Stimulated activated CD4-positive, alpha-beta T cell treated with anti-CD3 and anti-CD28 coated beads, Interleukin-2, amount 100 ng/mL, for 4 hours (primary cell): ENCODE measurements at places on chromosomes 13 and 19.
A peak's percentile ranks its signal among the peaks of the same experiment; 100 is the strongest.

DNA sequence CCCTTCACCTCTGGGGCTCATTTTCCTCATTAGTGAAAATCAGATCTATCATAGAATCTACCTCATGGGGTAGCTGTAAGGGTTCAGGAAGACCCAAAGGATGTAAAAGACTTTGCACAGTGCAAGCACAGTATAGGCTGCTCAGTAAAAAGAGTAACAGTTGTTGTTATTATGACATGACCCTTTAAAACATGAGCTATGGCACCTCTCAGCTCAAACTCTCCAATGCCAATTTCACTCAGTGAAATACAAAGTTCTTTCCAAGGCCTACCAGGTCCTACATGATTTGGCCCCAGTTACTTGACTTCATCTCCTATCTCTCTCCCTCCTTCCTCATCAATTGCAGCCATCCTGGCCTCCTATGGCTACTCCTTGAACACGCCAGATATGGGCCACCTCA is 4.9 kb downstream of the SMG9 start:
- no peak for DNase-seq

GRCh38 chr13:111575719-111576118 is 255.3 kb downstream of the TEX29 start:
- no peak for DNase-seq

DNA sequence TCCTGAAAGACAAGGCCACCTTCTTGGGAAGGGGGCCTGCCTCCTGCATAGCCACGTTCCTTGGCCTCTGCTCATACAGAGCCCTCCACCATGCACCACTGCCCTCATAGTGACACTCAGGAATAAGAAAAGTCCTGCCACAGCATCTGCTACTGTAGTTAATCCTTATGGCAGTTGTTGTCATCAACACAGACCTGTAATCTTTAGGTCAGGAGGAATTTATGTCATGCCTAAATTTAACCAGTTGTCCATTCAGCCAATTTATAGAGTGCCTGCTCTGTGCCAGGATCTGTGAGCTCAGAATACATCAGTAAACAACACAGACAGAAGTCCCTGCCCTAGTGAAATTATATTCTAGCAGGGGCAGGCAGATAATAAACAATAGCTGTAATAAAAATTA is 44.4 kb downstream of the FAM124A start:
- no peak for DNase-seq

GRCh38 chr13:103033999-103034398 is 32.2 kb downstream of the SLC10A2 start:
- no peak for DNase-seq

DNA sequence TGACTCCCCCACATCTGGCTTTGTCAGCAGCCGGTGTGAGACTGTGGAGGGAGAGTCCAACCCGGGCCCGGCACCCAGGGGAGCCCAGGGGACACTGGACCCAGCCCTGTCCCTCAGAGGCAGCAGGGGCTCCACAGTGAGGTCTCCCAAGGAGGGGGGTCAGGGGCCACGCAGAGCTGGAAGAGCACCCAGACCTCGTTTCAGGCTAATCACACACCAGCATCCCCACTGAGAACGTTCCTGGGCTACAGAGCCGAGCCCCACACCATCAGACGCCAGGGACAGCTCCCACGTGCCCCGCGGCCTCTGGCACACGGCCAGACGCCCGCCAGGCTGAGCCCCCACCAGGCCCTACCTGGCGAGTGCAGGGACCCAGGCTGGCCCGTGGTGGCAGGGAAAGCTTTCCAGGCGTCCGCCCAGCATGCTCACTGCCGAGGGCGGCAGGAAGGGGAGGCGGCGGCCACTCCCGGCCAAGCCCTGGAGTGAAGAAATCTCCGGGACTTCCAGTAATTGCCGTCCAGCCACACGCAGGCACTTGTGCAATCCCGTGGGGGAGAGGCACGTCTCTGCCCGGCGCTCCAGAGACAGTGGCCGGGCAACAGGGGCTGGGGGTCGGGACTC is 19.2 kb downstream of the SBNO2 start:
- no peak for DNase-seq

DNA sequence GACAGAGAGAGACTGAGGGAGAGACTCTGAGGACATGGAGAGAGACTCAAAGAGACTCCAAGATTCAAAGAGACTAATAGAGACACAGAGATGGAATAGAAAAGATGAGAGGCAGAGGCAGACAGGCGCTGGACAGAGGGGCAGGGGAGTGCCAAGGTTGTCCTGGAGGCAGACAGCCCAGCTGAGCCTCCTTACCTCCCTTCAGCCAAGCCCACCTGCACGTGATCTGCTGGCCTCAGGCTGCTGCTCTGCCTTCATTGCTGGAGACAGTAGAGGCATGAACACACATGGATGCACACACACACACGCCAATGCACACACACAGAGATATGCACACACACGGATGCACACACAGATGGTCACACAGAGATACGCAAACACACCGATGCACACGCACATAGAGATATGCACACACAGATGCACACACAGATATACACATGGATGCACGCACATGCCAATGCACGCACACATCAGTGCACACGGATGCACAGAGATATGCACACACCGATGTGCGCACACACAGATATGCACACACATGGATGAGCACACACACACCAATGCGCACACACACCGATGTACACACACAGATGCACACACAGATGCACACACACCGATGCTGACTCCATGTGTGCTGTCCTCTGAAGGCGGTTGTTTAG is 3.3 kb upstream of the F10 start:
- DNase-seq: no peak

GRCh38 chr13:109151255-109151654 is 521.8 kb downstream of the MYO16 start:
- DNase-seq: no peak

DNA sequence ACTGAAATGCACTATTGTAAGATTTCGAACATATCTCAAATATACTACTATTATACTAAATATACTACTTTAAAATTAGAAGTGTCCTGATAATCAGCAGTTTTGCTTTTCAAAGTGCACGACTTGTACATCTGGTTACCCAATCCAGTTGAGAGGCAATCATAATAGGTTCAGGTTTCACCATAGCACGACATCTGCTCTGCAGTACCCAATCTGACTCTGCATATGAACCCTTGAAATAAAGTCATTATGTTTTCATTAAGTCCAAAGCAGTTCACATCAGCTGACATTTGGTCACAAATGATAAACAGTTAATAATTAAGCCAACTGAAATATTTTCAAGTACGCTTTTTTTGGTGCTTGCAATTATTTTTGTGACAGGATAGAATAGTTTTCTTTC is 90.6 kb downstream of the PCDH9 start:
- DNase-seq: no peak

DNA sequence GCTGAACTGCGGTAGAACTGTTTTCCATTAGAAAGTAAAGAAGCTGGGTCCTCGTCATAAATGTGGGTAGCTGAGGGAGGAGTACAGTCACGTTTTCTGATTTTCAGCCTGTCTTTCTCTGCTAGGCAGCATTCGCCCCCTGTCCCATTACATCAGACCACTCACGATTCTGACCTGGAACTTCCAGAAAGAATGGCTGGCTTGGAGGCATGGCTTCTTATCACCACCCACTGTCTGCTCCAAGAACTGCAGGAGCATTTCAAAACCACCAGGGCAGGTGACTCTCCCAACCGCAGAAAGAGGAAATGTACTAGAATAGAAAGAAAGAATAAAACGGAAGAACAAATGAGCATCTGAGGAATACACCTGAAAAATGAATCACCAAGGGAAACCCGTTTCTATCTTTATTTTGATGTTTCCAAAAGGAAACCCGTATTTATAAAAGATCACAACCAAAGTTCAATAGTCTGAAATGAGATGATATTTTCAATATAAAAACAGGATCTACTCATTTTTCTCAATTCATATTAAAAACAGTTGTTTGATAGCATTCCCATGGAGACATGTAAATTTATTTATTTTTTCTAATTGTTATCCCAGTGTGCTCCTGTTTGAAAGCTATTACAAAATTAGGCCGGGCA is 22.1 kb upstream of the POMP start:
- DNase-seq: peak; percentile 17

DNA sequence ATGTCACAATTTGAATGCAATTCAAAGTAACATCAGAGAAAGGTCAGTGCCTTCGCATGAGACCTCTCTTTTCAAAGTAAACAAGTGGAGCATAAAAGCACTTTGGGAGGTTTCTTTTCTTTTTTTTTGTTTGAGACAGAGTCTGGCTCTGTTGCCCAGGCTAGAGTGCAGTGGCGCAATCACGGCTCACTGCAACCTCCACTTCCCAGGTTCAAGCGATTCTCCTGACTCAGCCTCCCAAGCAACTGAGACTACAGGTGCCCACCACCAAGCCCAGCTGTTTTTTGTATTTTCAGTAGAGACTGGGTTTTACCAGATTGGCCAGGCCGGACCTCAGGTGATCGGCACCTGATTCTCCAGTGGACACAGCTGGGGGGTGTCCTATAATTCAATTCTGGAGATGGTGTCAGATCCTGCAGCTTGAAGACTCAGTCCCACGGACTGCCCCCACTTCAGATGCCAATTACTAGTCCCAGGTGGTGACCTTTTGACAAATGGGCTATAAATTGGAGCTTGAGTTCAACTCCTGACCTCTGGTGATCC is 57.6 kb downstream of the RGCC start:
- no peak for DNase-seq

DNA sequence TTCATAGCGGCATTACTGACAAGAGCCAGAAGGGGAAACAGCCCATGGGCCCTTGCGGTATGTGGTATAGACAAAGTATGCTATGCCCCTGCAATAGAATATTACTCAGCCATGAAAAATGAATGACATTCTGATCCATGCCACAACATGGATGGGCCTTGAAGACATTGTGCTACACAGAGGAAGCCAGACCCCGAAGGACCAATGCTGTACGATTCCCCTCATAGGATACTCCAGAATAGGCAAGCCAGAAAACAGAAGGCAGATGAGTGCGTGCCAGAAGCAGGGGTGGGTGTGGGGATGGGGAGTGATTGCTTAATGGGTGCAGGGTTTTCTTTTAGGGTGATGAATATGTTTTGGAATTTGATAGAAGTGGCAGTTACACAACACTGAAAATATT is 342.0 kb downstream of the TEX29 start:
- DNase-seq: no peak

- DNase-seq: no peak
These were observed 1342.6 kb upstream of the SPRY2 start for GRCh38 chr13:81683521-81683920.

DNA sequence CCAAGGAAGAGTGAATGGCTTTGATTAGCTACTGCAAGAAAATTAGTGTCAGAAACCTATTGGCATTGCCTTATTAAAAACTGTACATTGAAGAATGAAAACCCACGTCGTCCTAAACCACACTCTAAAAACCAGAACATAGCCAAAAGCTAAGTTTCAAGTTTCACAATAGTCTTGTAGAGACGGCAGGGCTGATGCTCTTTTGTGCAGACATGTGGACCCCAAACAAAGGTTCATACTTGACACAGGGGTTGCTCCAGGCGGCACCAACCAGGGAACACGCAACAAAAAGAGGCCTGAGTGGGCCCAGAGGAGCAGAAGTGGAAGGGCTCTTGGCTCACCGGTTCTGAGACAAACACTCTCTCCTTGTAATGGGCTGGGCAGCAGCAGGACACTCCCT is 28.6 kb upstream of the MIR17HG start:
- DNase-seq: no peak

- no peak for DNase-seq
These were observed 287.0 kb downstream of the DCT start for GRCh38 chr13:94192431-94192975.

DNA sequence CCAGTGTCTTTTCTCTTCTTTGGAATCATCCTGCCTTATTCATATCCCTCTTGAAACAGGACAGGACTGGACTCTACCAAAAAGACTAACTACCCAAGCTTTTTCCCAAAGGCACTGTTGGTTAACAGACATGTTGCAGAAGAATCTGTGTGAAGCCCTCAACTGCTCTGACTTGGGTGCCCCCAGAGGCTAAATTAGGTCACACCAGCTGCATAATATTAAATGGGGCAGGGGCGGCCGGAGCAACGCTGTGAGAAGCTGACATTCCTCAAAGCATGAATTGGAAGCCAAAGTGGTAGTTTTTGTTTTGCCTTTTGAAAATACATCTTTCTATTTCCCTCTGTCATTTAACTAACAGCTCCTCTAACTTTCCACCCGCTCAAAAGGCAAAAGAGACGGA is 185.9 kb downstream of the LHFPL6 start:
- DNase-seq: no peak

- DNase-seq: no peak
These were observed 124.2 kb downstream of the UQCRFS1 start for GRCh38 chr19:29088761-29089160.

GRCh38 chr19:6048793-6049405 is 61.4 kb downstream of the RFX2 start:
- peak; percentile 68 for DNase-seq

DNA sequence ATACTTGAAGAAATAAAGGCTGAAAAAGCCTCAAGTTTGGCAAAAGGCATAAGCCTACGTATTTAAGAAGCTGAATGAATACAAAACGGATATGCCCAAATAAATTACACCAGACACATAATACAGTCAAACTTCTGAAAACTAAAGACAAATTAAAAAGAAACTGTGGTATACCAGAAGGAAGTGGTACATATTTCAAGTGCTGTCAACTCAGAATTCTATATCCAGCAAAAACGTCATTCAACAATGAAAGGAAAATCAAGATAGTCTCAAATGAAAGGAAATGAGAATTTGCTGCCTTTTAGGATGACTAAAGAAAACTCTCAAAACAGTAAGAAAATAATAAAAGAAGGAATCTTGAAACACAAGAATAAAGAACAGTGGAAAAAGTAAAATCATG is 69.5 kb downstream of the POLR1D start:
- DNase-seq: no peak

- DNase-seq: no peak
These were observed 29.0 kb upstream of the ZNF709 start for GRCh38 chr19:12513531-12514061.

- no peak for DNase-seq
These were observed 426.2 kb upstream of the KLHL1 start for GRCh38 chr13:70534466-70534865.

GRCh38 chr19:30450100-30450499 is 77.9 kb downstream of the ZNF536 start:
- no peak for DNase-seq

DNA sequence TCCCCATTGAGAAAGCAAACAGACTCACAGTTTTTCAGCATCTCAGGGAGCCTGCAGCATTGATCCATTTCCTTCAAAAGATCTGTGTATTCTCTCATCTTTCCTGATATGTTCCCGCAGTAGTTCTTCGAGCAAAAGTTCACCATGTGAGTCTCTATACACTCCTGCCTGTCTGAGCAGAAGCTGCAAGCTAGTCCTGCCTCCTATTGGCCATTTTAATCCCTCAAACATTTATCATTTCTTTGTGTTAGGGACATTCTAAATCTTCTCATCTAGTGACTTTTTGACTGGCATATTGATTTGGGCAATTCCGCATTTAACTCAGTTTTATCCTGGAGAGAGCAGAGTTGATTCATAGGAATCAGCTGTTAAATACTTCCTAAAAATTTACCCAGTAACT is 660.4 kb upstream of the KLF12 start:
- no peak for DNase-seq

- DNase-seq: no peak
These were observed 95.0 kb downstream of the GPC5 start for GRCh38 chr13:91493442-91493841.

- no peak for DNase-seq
These were observed 12.9 kb downstream of the PIN1 start for GRCh38 chr19:9848060-9848459.

- DNase-seq: no peak
These were observed 41.5 kb downstream of the MLLT1 start for GRCh38 chr19:6238256-6238642.
